ENCODE measurements at places on chromosomes 11 and 22.

DNA sequence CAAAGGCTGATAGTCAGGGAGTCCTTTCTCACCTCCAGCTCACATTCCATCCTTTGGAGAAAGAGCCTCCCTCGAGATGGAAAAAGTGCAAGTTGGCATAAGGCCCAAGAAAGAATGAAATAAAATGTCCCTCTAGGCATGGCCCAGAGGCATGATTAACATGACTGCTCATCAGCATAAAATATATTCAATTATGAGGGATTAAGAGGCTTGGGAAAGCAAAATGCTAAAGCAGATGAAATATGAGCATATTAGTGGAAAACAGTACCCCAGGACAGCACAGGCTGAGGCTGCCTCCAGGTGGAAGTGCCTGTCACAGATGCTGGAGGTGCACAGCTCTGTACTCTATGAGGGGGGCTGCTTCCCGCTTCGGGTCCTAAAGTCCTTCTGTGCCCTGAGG lies 347.8 kb upstream of the PLET1 start:
- peaks cover 16% of the 10 kb centered on the region for H3K27me3 ChIP-seq
- no peak overlapping the region for H3K27ac ChIP-seq
- peaks cover 19% of the 10 kb centered on the region for H3K4me1 ChIP-seq
- no peaks in the 10 kb centered on the region for H3K36me3 ChIP-seq

GRCh38 chr22:23652711-23653110 lies 20.6 kb upstream of the DRICH1 start:
- DNase-seq: no peak
- no peaks in the 10 kb centered on the region for H3K27me3 ChIP-seq

GRCh38 chr11:117083011-117083935 lies 15.0 kb downstream of the SIK3 start:
- no peak overlapping the region for H3K27ac ChIP-seq
- H3K4me3 ChIP-seq: no peak overlapping the region
- H3K4me1 ChIP-seq: peaks cover 32% of the 10 kb centered on the region
- H3K36me3 ChIP-seq: peaks cover 7% of the 10 kb centered on the region

DNA sequence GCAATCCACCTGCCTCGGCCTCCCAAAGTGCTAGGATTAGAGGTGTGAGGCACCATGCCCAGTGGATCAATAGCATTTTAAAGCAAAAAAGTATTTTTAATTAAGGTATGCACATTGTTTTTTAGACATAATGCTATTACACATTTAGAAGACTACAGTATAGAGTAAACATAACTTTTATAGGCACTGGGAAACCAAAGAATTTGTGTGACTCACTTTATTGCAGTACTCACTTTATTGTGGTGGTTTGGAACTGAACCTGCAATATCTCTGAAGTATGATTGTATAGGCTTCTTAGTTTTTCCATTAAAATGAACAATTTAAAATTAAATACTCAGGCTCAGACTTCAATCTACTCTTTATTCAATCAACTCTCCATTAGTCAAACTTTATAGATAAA lies 17.5 kb upstream of the CD3E start:
- H3K36me3 ChIP-seq: peaks cover 3% of the 10 kb centered on the region
- no peak for DNase-seq
- H3K4me3 ChIP-seq: no peak overlapping the region
- peaks cover 16% of the 10 kb centered on the region for H3K27me3 ChIP-seq
- peaks cover 5% of the 10 kb centered on the region for H3K4me1 ChIP-seq
- H3K27ac ChIP-seq: no peak overlapping the region

GRCh38 chr22:47127441-47127871 lies 365.0 kb downstream of the TBC1D22A start:
- peaks cover 21% of the 10 kb centered on the region for H3K4me1 ChIP-seq
- no peak overlapping the region for H3K4me3 ChIP-seq
- no peak for DNase-seq
- H3K27me3 ChIP-seq: no peaks in the 10 kb centered on the region
- peaks cover 3% of the 10 kb centered on the region for H3K36me3 ChIP-seq

GRCh38 chr11:65225279-65226102 lies 36.3 kb upstream of the POLA2 start:
- no peaks in the 10 kb centered on the region for H3K4me1 ChIP-seq
- peaks cover 4% of the 10 kb centered on the region for H3K36me3 ChIP-seq
- peaks cover 7% of the 10 kb centered on the region for H3K27me3 ChIP-seq
- DNase-seq: no peak

Measured in type B pancreatic cell (in vitro differentiated cells).